GM23338 (cell line): ENCODE measurements at places on chromosomes 3 and 15. TPM values are rescaled to one million over a fixed set of nuclear protein-coding genes. Genes with fewer than 3 reads are reported as not detected.

DNA sequence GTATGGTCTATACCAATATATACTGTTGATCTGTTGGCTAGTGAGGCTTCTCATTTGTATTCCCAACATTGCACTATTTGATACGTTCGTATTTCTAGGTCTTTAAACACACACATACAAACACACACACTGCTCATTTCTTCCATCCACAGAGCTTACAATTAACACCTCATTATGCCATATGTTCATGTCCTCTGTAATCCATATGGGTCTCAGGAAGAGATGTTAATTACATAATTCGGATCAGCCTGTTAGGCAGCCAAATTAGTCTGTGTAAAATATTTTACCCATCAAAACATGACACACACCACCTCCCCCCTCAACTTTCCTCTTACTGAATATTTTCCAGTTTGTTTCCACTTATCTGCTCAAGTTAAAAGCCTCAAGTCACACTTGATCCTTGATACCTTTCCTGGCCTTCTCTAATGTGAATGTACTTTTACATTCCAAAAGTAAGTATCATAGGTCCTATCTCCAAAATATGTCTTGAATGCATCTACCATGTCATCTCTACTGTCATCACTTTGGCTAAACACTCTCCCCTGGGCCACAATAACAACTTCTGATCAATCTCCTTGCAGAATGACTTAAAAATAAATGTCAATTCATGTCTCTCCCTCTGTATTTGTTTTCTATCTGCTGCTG, 28.2 kb downstream of the EOGT start:
- peaks cover 7% of the 10 kb centered on the region for H3K36me3 ChIP-seq
- H3K4me3 ChIP-seq: no peak overlapping the region
- H3K27ac ChIP-seq: no peak overlapping the region

GRCh38 chr3:25781758-25782594, 1.3 kb downstream of the NGLY1 start:
- peaks cover 6% of the 10 kb centered on the region; the same call in 1 of the 2 replicates for H3K27me3 ChIP-seq
- H3K4me3 ChIP-seq: peak overlapping the region; percentile 92
- H3K36me3 ChIP-seq: peaks cover 5% of the 10 kb centered on the region; the same call in 1 of the 2 replicates
- H3K4me1 ChIP-seq: peaks cover 30% of the 10 kb centered on the region
- DNase-seq: no peak

GRCh38 chr3:162774613-162775100, 1278.0 kb downstream of the OTOL1 start:
- no peaks in the 10 kb centered on the region for H3K36me3 ChIP-seq
- H3K27me3 ChIP-seq: no peaks in the 10 kb centered on the region
- peak; percentile 15 for DNase-seq
- H3K27ac ChIP-seq: 0 out of 2 replicates have a peak overlapping the region, but pooled peaks have one; percentile 3
- H3K4me3 ChIP-seq: no peak overlapping the region
- peaks cover 21% of the 10 kb centered on the region for H3K4me1 ChIP-seq

DNA sequence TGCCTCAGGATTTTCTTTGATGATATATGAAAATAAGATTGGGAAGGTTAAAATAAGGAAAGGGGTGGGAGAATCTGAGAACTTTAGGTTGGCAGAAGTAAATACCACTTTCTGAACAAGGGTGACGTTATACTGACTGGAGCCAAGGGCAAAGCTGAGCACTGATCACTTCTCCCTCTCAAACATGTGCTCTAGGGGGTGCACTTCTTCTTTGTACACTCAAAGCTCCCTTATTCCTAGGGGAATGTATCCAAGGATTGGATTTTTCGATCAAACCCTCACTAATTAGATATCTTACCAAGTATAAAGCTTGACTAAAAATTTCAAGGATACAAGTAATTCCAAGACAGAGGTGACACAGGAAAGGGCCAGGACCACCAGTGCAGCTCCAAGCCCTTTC, 243.9 kb upstream of the UMPS start:
- no peaks in the 10 kb centered on the region for H3K27me3 ChIP-seq
- H3K36me3 ChIP-seq: no peaks in the 10 kb centered on the region
- no peak overlapping the region for H3K4me3 ChIP-seq
- no peak overlapping the region for H3K27ac ChIP-seq

- H3K4me1 ChIP-seq: no peaks in the 10 kb centered on the region
- H3K36me3 ChIP-seq: no peaks in the 10 kb centered on the region
- DNase-seq: no peak
- H3K27ac ChIP-seq: no peak overlapping the region
- no peak overlapping the region for H3K4me3 ChIP-seq
Measured at GRCh38 chr3:58623961-58624360, 42.6 kb downstream of the FAM3D start.

DNA sequence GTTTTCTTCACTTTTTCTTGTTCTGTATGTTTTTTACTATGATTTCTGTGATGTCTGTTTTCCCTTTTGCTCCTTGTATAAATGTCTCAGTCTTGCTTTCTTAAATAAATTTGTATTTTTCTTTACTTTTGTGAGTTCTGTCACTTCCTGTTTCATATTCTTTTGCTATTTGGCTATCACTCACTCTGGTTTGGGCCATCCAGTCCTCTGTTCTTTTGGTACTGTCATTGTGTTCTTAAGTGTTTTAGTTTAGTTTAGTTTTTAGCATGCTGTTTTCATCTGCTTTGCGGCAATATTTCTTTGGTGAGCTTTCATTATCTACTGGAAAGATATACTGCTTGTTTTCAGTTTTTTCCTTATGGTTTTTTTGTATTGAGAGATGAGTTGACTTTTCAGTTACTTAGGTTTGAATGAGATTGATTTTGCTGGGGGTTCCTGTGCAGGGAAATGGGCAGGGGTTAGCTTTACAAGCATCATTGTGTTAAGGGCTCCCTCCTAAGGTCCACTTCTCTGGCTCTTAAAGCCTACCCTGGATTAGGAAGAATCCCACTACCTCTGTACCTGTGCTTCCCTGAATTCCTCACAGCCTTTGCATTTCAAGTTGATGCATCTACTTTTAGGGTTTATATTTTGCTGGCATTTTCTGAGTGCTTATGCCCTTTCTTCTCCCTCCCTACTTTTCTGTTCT, 35.1 kb downstream of the PDCD6IP start:
- DNase-seq: peak; percentile 51
- H3K4me3 ChIP-seq: no peak overlapping the region
- peaks cover 16% of the 10 kb centered on the region for H3K4me1 ChIP-seq
- peaks cover 6% of the 10 kb centered on the region; the same call in 1 of the 2 replicates for H3K36me3 ChIP-seq
- no peaks in the 10 kb centered on the region for H3K27me3 ChIP-seq

- H3K36me3 ChIP-seq: no peaks in the 10 kb centered on the region
- DNase-seq: no peak
- H3K27me3 ChIP-seq: no peaks in the 10 kb centered on the region
- no peak overlapping the region for H3K27ac ChIP-seq
Measured at GRCh38 chr15:44308415-44308814, 19.9 kb downstream of the GOLM2 start.

- H3K4me1 ChIP-seq: peaks cover 6% of the 10 kb centered on the region
- H3K27ac ChIP-seq: peak overlapping the region; percentile 76
Measured at GRCh38 chr3:155737844-155738460, 6.9 kb downstream of the PLCH1 start.

DNA sequence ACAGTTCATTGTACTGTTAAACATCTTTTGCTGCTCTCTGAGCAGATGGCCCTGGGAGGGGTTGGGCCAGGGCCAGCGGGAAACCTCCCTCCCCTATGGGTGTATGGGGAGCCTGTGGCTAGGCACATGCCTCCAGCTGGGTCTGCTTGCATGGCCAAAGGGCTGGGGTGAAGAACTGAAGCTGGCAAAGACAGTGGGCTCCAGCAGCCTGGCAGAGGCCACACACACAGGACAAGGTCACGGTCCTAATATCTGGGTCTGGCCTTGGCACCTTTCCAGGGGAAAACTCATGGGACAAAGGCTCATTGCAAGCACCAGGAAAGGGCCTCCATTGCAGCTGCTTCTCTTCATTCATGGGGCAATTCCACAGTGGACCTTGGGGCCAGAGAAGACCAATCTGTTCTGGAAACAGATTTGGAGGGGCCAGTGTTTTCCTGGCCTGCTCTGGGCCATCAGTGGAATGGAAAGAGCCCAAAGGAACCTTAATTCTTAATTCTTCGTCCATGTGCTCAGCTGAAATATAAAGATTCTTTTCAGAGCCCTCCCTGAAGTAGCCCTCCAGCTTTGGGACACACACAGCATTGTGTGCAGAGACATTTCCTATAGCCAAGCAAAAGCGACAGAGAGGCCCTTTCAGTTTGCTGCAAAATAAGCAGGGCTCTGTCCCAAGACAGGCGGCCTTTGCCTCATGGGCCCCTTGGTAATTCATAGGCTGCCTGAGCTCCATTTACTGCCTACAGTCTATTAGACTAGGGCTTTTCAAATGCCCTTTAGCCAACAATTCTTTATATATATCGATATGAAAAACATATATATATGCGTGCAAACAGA, 11.3 kb upstream of the LIMD1 start:
- H3K4me3 ChIP-seq: no peak overlapping the region
- H3K4me1 ChIP-seq: peaks cover 7% of the 10 kb centered on the region
- no peak for DNase-seq
- H3K27ac ChIP-seq: no peak overlapping the region

DNA sequence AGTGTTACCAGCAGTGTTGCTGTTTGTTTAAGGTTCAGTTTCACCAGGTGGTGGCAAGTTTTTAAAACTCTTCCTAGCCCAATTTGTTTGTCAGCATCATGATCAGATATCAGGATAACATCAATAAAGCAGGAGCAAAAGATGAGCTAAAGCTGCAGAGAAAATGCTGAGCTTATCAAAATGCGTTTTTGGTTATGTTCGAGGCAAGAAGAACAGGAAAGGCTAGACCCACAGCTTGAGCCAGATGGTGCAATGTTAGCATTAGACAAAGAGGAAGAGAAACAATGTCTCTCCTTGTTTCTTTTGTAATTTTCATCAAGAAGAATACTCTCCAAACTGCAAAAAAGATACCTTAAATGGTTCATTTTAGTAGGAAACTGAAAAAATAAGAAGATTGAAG, 66.2 kb downstream of the THRB start:
- DNase-seq: no peak
- no peaks in the 10 kb centered on the region for H3K27me3 ChIP-seq
- H3K4me3 ChIP-seq: no peak overlapping the region
- no peaks in the 10 kb centered on the region for H3K36me3 ChIP-seq

- no peak overlapping the region for H3K27ac ChIP-seq
- no peaks in the 10 kb centered on the region for H3K27me3 ChIP-seq
- H3K4me3 ChIP-seq: no peak overlapping the region
Measured at GRCh38 chr3:71492566-71492965, 91.0 kb downstream of the FOXP1 start.

- no peak for DNase-seq
- H3K36me3 ChIP-seq: no peaks in the 10 kb centered on the region
- no peaks in the 10 kb centered on the region for H3K27me3 ChIP-seq
- no peak overlapping the region for H3K27ac ChIP-seq
- no peak overlapping the region for H3K4me3 ChIP-seq
- H3K4me1 ChIP-seq: no peaks in the 10 kb centered on the region
Measured at GRCh38 chr3:34388830-34389229, 590.4 kb downstream of the PDCD6IP start.

DNA sequence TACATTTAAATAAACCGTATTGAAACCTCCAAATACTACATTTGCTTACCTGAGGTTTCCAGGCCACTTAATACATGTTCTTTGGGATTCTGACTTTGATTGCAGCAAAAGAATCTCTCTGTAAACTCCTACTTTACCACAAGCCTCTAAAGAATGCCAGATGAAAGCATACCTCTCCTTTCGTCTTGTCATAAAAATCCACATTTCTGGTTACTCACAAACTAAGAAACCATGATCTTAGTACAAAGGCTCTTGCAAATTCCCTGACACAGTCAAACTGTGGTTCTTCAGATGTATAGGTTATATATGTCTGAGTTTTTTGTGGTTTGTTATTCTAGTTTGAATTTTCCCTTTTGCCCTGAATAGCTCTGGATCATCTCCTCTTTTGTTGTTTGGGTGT, 188.4 kb downstream of the RAP2B start:
- no peak overlapping the region for H3K4me3 ChIP-seq
- peaks cover 12% of the 10 kb centered on the region for H3K4me1 ChIP-seq
- H3K36me3 ChIP-seq: no peaks in the 10 kb centered on the region
- no peak for DNase-seq

GRCh38 chr3:161941891-161942290, 445.3 kb downstream of the OTOL1 start:
- no peaks in the 10 kb centered on the region for H3K27me3 ChIP-seq
- H3K27ac ChIP-seq: no peak overlapping the region
- no peak overlapping the region for H3K4me3 ChIP-seq
- H3K36me3 ChIP-seq: no peaks in the 10 kb centered on the region

DNA sequence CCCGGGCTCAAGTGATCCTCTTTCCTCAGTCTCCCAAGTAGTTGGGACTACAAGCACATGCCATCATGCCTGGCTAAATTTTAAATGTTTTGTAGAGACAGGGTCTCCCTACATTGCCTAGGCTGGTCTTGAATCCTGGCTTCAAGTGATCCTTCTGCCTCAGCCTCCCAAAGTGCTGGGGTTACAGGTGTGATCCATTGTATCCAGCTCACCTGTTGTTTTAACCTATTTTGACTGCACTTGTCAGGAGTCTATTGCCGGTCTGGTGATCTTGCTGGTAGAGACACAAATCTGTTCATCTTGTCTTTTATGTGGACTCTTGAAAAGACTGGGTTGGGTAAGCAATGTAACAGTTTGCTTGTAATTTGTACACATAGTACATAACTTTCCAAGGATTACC, 7.9 kb downstream of the IREB2 start:
- no peak overlapping the region for H3K4me3 ChIP-seq
- H3K27me3 ChIP-seq: no peaks in the 10 kb centered on the region
- no peaks in the 10 kb centered on the region for H3K4me1 ChIP-seq
- DNase-seq: no peak
- no peak overlapping the region for H3K27ac ChIP-seq

GRCh38 chr3:100449214-100449613, 43.2 kb upstream of the TMEM45A start:
- DNase-seq: no peak
- peaks cover 18% of the 10 kb centered on the region; the same call in 1 of the 2 replicates for H3K36me3 ChIP-seq
- no peaks in the 10 kb centered on the region for H3K27me3 ChIP-seq
- H3K4me3 ChIP-seq: no peak overlapping the region
- no peak overlapping the region for H3K27ac ChIP-seq

- no peak for DNase-seq
- no peaks in the 10 kb centered on the region for H3K36me3 ChIP-seq
- H3K4me1 ChIP-seq: peaks cover under 1% of the 10 kb centered on the region; the same call in 1 of the 2 replicates
Measured at GRCh38 chr3:25281732-25282126, 146.3 kb upstream of the RARB start.

GRCh38 chr3:124084022-124084881, 92.3 kb upstream of the ROPN1 start:
- no peaks in the 10 kb centered on the region for H3K27me3 ChIP-seq
- no peaks in the 10 kb centered on the region for H3K4me1 ChIP-seq
- H3K4me3 ChIP-seq: no peak overlapping the region

Gene STXBP5L
- total RNA-seq: 2.9 and 4.2 TPM in 2 replicates

Gene SLCO2A1
- 0.31 and 1.6 TPM in 2 replicates for total RNA-seq

Gene NR2E3
- 0.62 and 1.3 TPM in 2 replicates for total RNA-seq

Gene CLDN18
- total RNA-seq: not detected in 2 replicates

Gene NRG4
- 0.21 TPM in 1 of 2 replicates, not detected in the other for total RNA-seq

Gene GRK7
- total RNA-seq: not detected in 2 replicates

Gene TM4SF4
- not detected in 2 replicates for total RNA-seq

Gene POPDC2
- not detected in 2 replicates for total RNA-seq

Gene ZBTB47
- total RNA-seq: 2.8 and 2.9 TPM in 2 replicates

Gene ACSBG1
- total RNA-seq: 7.3 and 10.0 TPM in 2 replicates

Gene MFSD1
- total RNA-seq: 16.9 and 28.4 TPM in 2 replicates

Gene ST3GAL6
- total RNA-seq: 3.7 and 4.7 TPM in 2 replicates

Gene HCN4
- 10.1 and 10.6 TPM in 2 replicates for total RNA-seq

Gene FES
- 14.4 and 18.6 TPM in 2 replicates for total RNA-seq

Gene CFAP161
- not detected in 2 replicates for total RNA-seq

Gene KBTBD8
- total RNA-seq: 19.9 and 20.2 TPM in 2 replicates

Gene TNFSF10
- not detected in 2 replicates for total RNA-seq

Gene GRIP2
- total RNA-seq: 4.5 and 5.8 TPM in 2 replicates

Gene IP6K1
- 35.5 and 38.4 TPM in 2 replicates for total RNA-seq

Gene PLA2G4F
- total RNA-seq: not detected in 2 replicates

Gene EPHB1
- 5.2 and 5.6 TPM in 2 replicates for total RNA-seq

Gene ARPIN
- 1.4 and 2.8 TPM in 2 replicates for total RNA-seq
